ENCODE measurements at places on chromosomes 12 and 14. TPM values are rescaled to one million over a fixed set of nuclear protein-coding genes. Genes with fewer than 3 reads are reported as not detected.

GRCh38 chr14:89303456-89304435, 113.3 kb downstream of the FOXN3 start:
- DNase-seq, result no peak
- H3K4me3 ChIP-seq, result peak overlapping the region; percentile 13
- H3K27me3 ChIP-seq, result no peaks in the 10 kb centered on the region

DNA sequence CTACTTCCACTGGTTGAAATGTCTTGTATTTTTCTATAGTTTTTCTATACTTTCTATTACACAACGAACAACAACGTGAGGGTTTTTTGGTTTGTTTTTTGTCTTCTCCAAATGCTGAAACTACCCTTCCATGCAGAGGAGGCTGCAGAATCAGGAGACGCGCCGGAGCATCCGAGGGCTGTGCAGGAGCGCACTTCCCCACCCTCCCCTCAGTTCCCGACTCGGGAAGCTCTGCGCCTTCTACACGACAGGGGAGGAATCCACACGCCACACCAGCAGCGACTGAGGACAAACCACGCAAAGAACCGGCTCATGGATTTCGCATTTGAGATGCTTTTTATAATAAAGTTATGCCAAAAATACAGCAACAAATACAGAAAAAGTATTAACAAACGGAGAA, 30.9 kb downstream of the SLC15A4 start:
- no peaks in the 10 kb centered on the region for H3K27me3 ChIP-seq
- no peak for DNase-seq
- H3K4me1 ChIP-seq, result peaks cover 9% of the 10 kb centered on the region
- no peak overlapping the region for H3K27ac ChIP-seq

DNA sequence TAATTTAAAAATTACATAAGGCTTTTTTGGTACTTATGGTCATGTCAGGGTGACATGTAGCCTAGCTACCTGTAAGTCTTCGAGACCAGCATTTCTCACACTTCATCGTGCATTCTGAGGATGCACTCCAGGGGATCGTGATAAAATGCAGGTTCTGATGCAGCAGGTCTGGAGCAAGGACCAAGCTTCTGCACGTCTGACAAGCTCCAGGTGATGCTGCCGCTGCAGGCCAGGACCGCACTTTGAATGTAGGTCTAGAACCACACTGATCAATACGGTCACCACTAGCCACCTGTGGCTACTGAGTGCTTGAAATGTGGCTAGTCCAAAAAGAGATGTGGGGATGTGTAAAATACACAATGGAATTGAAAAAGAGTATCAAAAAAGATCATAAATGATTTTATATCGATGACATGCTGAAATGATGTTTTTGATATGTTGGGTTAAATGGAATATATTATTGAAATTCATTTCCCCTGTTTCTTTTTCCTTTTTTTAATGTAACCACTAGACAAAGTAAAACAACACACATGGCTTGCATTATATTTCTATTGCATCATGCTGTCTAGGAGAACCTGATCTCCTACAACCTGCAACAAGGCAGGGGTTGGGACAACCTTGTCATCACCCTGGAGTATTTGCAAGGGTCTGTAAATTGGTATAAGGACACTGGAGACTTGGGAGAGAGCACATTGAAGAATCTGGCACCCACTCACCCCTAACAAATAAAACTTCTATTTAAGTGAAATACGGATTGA, 142.4 kb downstream of the DPF3 start:
- H3K4me3 ChIP-seq, result no peak overlapping the region
- H3K4me1 ChIP-seq, result no peaks in the 10 kb centered on the region
- no peaks in the 10 kb centered on the region for H3K27me3 ChIP-seq
- no peak overlapping the region for H3K27ac ChIP-seq
- peaks cover 7% of the 10 kb centered on the region for H3K36me3 ChIP-seq
- DNase-seq, result no peak

- no peak overlapping the region for H3K4me3 ChIP-seq
- H3K4me1 ChIP-seq, result peaks cover 4% of the 10 kb centered on the region
- DNase-seq, result no peak
- H3K36me3 ChIP-seq, result no peaks in the 10 kb centered on the region
- no peaks in the 10 kb centered on the region for H3K27me3 ChIP-seq
Observed at GRCh38 chr12:97404093-97404492, 58.5 kb upstream of the RMST start.

- no peak for DNase-seq
- H3K4me3 ChIP-seq, result no peak overlapping the region
- H3K36me3 ChIP-seq, result no peaks in the 10 kb centered on the region
- no peaks in the 10 kb centered on the region for H3K4me1 ChIP-seq
Observed at GRCh38 chr12:115849262-115849943, 428.1 kb downstream of the MED13L start.

GRCh38 chr12:94676031-94676641, 25.8 kb upstream of the TMCC3 start:
- peaks cover 10% of the 10 kb centered on the region for H3K4me1 ChIP-seq
- no peak for DNase-seq
- H3K36me3 ChIP-seq, result no peaks in the 10 kb centered on the region
- no peak overlapping the region for H3K27ac ChIP-seq
- H3K27me3 ChIP-seq, result no peaks in the 10 kb centered on the region

DNA sequence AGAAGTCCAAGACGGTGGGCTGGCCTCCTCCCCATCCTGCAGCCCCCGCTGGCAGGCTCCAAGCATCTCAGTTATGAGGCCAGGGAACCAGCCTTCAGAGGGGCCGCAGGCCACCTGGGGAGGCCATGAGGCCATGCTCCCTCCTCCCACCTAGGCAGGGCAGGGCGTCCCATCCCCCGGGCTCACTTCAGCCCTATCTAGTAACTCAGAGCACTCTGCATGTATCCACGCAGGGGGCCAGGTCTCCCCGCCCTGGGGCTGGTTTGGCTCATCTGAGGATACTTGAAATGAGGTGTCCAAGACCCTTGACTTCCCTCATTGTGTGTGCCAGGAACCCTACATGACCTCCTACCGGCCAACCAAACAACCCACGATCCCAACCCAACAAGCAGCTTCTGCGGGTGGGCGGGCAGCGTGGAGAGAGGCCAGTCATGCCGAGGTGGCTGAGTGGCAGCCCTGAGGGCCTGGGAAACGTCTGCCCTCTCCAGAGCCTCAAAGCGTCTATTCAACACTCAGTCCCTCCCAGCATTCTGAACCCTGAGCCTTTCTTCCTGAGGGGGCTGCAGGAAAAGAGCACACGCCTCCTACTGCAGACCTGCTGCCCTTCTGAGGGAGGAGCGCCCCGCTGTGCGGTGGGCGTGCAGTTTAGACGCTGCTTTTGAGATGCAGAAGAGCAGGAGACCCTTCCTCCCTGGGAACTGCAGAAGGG, 16.8 kb downstream of the ISCA2 start:
- H3K4me3 ChIP-seq, result peak overlapping the region; percentile 79
- peaks cover 55% of the 10 kb centered on the region for H3K4me1 ChIP-seq
- H3K27ac ChIP-seq, result peak overlapping the region; percentile 76
- H3K27me3 ChIP-seq, result no peaks in the 10 kb centered on the region

GRCh38 chr14:24264298-24264697, 1.3 kb upstream of the TGM1 start:
- no peaks in the 10 kb centered on the region for H3K27me3 ChIP-seq
- no peak overlapping the region for H3K4me3 ChIP-seq
- H3K36me3 ChIP-seq, result peaks cover 2% of the 10 kb centered on the region
- no peak for DNase-seq
- H3K4me1 ChIP-seq, result no peaks in the 10 kb centered on the region
- H3K27ac ChIP-seq, result peak overlapping the region; percentile 84

DNA sequence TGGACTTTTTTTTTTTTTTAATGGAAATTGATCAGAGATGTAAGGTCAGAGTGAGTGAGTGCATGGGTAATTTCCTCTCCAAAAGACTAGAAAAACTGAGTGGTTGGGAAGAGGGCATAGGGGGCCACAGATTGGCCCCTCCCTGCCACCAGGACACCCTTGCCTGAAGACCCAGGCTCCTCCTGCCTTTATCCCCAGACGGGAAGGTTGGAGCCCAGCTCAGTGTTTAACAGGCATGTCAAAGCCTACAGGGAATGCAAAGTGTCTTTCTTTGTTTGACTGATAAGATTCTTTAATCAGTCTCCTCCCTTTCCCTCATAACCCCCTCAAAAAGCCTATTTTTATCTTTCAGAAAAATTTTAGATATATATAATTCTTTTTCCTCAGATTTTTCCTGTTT, 50.3 kb downstream of the IRAK3 start:
- no peaks in the 10 kb centered on the region for H3K36me3 ChIP-seq
- no peak overlapping the region for H3K4me3 ChIP-seq
- H3K4me1 ChIP-seq, result peaks cover 8% of the 10 kb centered on the region

DNA sequence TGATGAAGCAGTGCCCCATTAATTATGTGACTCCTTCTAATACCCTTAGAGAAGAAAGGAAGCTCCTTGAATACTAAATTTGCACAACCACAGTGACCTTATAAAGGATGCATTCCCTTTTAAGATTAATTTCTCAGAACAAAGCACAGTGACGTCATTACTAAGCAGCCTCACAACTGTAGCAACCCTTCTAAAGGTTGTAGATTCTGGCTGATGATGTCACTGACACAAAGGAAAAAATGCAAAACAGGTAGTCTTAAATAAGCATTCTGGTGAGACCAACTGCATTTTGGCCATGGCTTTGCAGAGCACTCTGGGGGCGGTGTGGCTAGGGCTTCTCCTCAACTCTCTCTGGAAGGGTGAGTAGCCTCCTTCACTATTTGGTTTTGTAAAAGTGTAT, 38.4 kb upstream of the OR4E1 start:
- DNase-seq, result no peak
- H3K4me3 ChIP-seq, result no peak overlapping the region
- no peaks in the 10 kb centered on the region for H3K36me3 ChIP-seq
- H3K27me3 ChIP-seq, result peaks cover 69% of the 10 kb centered on the region
- H3K27ac ChIP-seq, result no peak overlapping the region

GRCh38 chr14:76546426-76547221, 170.7 kb downstream of the ESRRB start:
- H3K4me1 ChIP-seq, result peaks cover 22% of the 10 kb centered on the region

GRCh38 chr12:71162832-71163763, 5.3 kb upstream of the TSPAN8 start:
- no peaks in the 10 kb centered on the region for H3K36me3 ChIP-seq
- no peak overlapping the region for H3K27ac ChIP-seq
- H3K4me3 ChIP-seq, result no peak overlapping the region
- DNase-seq, result no peak
- H3K27me3 ChIP-seq, result no peaks in the 10 kb centered on the region
- peaks cover 11% of the 10 kb centered on the region for H3K4me1 ChIP-seq

- H3K4me3 ChIP-seq, result no peak overlapping the region
- no peak for DNase-seq
- no peak overlapping the region for H3K27ac ChIP-seq
- no peaks in the 10 kb centered on the region for H3K27me3 ChIP-seq
- peaks cover 18% of the 10 kb centered on the region for H3K36me3 ChIP-seq
Observed at GRCh38 chr14:89826596-89826995, 127.9 kb downstream of the EFCAB11 start.

DNA sequence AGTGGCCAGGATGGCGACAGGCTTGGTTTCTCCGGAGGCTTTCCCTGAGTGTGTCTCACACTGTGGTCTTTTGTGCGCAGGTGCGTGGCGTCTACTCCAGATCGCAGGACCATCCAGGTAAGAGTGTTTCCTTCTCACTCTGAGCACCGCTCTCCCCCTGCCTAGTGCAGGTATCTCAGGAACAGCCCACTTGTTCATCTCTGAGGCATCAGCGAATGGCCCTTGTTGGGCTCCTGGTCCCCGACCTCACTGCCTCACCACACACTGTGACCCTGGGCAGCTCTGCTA, 781 bp downstream of the ADGRD1 start:
- H3K27me3 ChIP-seq, result peaks cover 13% of the 10 kb centered on the region
- no peak overlapping the region for H3K4me3 ChIP-seq
- no peak overlapping the region for H3K27ac ChIP-seq
- H3K4me1 ChIP-seq, result peaks cover 29% of the 10 kb centered on the region

- H3K27me3 ChIP-seq, result peaks cover 12% of the 10 kb centered on the region
- H3K27ac ChIP-seq, result no peak overlapping the region
- peaks cover 25% of the 10 kb centered on the region for H3K4me1 ChIP-seq
- no peak for DNase-seq
Observed at GRCh38 chr12:101826766-101827368, 3.9 kb downstream of the GNPTAB start.

NYNRIN gene
- total RNA-seq, result 10.3 TPM

KCNJ8 gene
- 4.6 TPM for total RNA-seq

BATF gene
- total RNA-seq, result not detected

FAM186B gene
- total RNA-seq, result 0.28 TPM

AICDA gene
- not detected for total RNA-seq

C1S gene
- 2.2 TPM for total RNA-seq

SALL2 gene
- 164 TPM for total RNA-seq

ACSS3 gene
- 14.5 TPM for total RNA-seq

TAS2R13 gene
- total RNA-seq, result 1.0 TPM
